A549 treated with DMSO at 1 μM for 4 hours (cell line): ENCODE measurements at places on chromosomes 6 and 20. TPM values are rescaled to one million over a fixed set of nuclear protein-coding genes. Genes with fewer than 3 reads are reported as not detected.

The DZANK1 gene
- total RNA-seq: 2.8 to 3.2 TPM (median 2.8 TPM) in 5 replicates

The IMPG1 gene
- total RNA-seq: not detected in 5 replicates

The PNPLA1 gene
- 0.03 TPM in 1 of 5 replicates, not detected in the others for total RNA-seq

The NOTCH4 gene
- 0.47 to 0.78 TPM (median 0.69 TPM) in 5 replicates for total RNA-seq
